ENCODE measurements at places on chromosomes 13 and 19.
A peak's percentile ranks its signal among the peaks of the same experiment; 100 is the strongest.

DNA sequence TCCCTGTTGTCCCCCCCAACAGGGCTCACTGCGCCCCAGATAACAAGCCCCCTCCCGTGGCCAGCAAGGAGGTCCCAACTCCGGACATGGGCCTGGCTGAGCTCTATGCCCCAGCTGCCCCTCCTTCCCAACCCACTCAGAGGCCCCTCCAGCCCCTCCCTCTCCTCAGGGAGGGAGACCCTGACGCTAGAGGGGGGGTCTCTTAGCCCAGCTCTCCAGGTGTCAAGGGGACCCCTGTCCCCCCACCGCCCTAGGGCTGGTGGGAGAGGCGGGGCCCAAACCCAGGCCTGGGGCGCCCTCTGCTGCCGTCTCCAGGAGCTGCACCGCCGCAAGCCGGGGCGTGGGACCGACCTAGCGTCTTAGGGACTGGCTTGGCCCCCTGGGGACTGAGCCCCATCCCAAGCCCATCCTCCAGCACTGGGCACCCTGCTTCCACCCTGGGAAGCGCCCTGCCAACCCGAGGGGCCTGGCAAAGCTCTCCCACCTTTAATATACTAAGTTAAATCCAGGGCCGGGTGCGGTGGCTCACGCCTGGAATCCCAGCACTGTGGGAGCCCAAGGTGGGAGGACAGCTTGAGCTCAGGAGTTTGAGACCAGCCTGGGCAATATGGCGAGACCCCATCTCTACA lies 1.4 kb downstream of the GRIN3B start:
- DNase-seq, result peak; percentile 83

- DNase-seq, result no peak
These were observed 39.7 kb upstream of the RXFP2 start for GRCh38 chr13:31699650-31700049.

DNA sequence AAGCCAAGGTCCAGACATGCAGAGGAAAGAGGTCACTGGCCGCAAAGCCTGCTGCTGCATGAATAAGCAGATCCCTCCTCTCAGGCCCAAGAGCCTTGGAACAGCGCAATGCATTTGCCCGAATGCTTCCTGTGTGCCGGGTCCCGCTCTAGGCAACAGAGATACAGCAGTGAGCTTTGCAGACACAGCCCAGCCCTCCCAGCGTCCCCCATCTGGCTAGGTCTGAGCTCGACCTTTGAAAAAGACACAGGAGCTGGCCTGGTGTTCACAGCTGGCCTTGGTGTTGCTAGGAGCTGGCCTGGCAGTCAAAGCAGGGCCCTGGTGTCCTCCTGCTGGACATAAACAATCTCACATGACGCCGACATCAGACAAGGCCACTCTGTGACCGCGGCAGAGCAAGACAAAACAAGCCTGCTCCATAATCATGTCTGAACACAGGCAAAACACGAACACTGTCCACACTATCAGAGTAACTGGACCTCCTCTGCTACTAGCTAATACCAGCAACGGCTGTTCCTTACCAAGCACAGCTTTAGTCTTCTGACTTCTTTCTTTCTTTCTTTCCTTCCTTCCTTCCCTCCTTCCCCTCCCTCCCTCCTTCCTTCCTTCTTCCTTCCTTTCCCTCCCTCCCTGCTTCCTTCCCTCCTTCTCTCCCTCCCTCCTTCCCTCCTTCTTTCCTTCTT lies 5.7 kb upstream of the PEX11G start:
- DNase-seq, result peak; percentile 74

DNA sequence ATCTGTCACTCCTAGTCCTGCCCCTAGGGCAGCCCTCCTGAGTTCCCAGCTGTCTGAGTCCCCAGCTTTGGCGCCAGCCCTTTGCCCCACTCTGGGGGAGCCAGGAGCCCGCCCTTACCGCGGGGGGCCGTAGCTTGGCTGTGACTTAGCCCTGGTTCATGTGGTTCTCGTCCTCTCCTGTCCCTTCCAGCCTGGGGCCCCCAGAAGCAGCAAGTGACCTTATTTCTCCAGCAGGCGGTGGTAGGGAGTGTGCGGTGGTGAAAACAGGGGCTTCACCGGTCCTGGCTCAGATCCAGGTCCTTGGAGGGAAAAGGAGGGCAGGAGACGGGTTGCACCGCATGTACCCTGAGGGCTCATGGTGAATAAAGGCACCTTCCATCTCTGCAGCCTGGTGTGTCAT lies 7.9 kb downstream of the GIPC3 start:
- no peak for DNase-seq

DNA sequence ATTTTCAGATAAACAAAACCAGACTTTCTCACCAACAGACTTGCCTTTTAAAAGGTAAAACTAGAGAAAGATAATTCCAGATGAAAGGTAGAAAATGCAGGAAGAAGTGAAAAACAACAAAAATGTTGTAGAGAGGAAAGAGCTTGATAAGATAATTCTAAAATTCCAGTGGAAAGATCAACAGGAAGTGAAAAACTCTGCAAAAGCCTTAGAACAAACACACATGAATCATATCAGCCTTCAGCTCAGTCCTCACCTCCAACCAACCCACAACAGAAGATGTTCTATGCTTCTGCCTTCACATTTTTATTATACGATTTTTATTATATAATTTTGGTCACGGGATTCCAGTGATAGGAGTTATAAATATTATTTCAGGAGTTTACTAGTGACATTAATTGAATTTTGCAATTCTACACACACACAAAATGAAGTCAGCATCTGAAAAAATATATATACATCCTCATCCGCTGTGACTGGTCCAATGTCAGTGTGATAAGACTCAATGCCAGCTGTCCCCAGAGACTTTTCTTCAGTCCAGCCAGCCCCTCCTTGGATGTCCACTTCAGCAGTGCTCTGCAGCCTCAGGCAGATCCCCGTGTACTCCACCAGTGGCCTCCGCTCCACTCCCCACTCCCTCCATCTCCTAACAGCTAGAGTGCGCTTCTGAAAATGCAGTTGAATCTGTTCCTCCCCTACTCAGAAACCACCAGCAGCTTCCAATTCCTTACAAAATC lies 57.9 kb downstream of the GADD45B start:
- DNase-seq, result no peak

DNA sequence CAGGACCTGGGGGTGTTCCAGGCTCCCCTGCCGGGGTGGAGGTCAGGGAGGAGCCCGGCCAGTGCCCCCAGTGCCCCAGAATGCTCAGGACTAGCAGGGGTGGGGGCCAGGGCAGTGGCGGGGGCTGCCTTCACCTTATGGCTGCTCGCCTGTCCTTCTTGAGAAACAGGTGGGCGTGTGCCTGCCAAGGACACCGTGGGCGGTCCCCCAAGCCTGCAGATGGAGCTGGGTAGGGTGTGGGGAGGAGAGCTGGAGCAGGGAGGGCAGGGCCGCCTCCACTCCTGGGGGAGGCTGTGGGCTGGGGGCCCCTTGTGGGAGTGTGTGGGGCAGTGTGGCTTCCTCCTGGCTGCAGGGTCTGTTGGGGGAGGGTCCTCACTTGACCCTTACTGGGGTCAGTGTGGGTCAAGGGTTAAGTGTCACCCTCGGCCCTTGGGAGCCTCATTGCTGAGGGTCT lies 160.1 kb downstream of the KDM4B start:
- DNase-seq, result no peak

DNA sequence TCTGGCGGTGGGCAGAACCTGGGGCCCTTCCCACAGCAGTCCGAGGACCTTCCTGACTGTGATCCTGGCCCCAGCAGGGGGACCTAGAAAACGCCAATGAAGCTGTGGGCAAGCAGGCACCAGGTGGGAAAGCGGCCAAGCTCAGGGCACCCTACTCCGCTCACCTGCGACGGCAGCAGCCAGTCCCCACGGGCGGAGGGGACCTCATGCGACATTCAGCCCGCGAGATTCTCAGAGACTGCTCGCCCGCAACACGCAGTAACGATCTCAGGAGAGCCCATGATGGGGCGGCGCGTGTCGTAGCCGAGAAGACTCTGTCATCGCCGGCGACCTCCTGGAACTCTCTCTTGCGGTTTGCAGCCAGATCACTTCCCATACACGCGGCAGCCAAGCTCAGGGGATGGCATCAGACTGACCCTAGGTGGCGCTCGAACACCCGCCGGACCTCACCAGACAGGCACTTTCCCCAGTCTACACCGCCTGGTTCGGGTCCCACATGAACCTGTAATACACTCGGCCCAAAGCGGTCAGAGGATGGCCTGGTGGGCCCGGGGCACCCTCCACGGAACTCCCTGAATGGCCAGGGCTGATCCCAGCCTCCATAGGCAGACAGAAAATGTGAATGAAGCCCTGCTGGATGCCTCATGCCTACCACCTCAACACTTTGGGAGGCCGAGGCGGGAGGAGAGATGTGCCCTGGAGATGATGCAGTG lies 26.5 kb downstream of the MAN2B1 start:
- peak; percentile 84 for DNase-seq

DNA sequence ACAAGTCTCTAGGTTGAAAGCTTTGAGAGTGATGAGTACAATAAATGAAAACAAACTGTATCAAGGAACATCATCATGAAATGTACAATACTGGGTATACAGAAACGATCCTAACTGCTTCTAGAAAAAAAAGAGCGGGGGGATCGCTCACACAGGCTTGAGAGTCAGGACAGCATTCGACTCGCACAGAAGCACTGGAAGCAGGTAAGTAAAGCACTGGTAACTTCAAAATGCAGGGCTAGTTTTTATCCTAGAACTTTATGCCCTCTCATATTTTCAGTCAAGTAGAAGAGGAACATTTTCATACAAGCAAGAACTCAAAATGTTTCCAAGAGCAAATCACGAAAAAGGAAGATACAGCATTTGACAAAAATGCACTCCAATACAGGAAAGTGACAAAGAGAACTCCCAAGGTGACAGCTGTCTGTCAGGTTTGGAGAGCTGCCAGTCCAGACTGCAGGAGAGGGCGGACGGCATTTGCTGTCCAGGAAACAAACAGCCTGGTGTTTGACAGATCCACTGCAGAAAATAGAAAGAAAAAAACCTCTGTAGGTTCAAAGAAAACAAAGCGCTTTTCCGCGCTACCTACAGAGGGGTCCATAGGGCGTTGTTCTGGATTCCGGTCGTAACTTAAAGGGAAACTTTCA lies 58.2 kb upstream of the XPO4 start:
- DNase-seq, result no peak

DNA sequence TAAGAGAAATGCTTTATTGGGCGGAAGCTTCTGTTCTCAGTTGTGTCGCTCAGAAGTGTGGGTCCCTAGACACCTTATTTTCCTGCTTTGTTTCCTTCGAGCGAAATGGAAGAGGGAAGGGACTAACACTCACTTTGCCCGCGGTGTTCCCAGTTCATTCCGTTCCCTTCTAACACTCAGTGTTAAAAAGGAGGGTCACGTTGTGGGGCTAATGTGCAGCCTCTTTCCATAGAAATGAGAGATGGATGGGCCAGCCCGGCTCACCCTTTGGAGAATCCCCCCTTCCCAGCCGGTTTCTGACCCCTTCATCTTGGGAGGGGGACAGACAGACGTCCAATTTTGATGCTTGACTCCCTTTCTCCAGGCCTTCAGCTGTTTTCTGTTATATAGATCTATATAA lies 2.3 kb downstream of the ATP11A start:
- no peak for DNase-seq

- no peak for DNase-seq
These were observed 73.9 kb upstream of the GPR183 start for GRCh38 chr13:99380921-99381645.

- DNase-seq, result peak; percentile 81
These were observed at the start of gene DOCK6 for GRCh38 chr19:11261971-11262839. Gene DOCK6 (minus strand): TSS chr19:11262524. CDS start chr19:11262440, 84 bp downstream.

GRCh38 chr13:84823528-84823927 lies 941.3 kb upstream of the SLITRK1 start:
- no peak for DNase-seq

DNA sequence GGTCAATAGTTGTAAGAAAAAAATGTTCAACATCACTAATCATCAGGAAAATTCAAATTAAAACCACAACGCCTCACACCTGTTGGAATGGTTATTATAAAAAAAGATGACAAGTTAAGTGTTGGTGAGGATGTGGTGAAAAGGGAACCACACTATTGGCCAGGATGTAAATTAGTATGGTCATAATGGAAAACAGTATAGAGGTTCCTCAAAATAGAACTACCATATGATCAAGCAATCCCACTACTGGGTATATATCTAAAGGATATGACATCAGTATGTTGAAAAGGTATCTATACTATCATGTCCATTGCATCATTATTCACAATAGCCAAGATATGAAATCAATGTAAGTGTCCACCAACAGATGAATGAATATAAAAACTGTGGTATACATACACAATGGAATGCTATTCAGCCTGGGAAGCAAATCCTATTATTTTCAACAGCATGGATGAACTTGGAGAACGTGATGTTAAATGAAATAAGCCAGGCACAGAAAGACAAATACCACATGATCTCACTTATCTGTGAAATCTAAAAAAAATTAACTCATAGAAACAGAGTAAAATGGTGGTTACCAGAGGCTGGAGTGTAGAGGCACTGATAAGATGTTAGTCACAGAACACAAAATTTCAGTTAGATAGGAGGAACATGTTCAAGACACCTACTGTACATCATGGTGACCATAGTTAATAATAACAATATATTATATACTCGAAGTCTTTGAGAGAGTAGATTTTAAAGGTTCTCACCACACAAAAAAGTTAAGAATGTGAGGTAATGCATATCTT lies 56.6 kb downstream of the TBC1D4 start:
- no peak for DNase-seq

DNA sequence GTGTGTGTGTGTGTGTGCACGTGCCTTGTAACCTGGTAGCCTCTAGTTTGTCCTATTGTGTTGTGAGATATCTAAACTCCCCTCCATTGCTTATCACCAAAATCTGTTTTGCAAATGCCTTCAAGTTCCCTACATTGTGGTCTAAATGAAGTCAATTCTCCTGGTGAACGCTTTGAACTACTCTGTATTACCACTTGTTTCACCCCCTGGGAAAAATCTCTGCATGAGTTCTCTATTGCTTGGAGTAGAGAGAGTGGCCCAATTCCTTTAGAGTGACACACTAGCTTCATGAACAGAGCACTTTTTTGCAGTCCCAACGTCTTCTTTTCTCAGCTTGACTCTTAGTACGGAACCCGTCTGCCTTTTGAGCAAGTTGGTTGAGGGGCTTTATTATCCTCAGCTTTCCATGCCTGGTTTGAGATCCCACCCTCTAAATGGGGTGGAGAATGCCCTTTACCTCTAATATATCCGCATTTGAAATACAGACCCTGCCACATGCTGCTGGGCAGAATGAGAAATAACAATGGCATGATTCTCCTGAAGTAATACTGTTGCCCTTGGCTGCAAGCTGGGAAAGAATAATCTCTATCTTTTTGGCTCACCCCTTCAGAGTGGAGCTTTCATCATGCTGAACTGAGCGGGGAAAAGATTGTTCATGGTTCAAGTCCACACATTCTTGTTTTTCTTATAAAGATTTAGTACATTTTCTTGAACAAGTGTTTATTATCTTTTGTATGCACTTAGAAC lies 2545.3 kb downstream of the PCDH9 start:
- DNase-seq, result no peak

GRCh38 chr13:72151241-72151640 lies 284.2 kb upstream of the DACH1 start:
- DNase-seq, result no peak

Measured in glutamatergic neuron (in vitro differentiated cells).